ENCODE measurements at places on chromosomes 7 and 10.

DNA sequence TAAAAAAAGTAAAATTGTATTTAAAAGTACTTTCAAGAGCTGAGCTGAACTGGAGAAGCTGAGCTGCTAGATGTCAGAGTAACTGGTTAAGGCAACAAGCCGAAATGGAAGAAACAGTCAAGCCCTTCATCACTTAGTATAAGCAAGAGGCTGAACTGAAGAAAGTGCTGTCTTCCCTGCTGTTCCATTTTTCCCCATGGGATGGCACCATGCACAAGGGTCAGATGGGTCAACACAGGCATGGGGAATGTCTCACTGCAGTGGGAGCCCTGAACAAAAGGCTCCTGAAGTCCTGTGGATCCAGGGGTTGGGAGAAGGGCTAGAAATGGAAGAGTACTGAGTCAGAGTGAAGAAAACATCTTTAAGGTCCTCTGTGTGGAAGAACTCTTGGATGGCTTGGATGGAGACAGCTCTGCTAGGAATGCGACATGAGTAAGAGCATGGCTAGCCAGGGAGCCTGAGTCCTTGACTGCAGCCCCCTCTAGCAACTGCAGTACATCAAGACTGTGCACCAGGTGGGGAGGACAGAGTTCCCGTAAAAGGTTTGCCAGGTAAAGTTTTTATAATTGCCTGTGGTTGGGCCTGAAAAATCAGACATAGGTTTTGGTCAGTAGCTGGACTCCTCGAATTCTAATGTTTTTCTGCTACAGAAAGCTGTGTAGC, 348.3 kb downstream of the GPR158 start:
- no peak for DNase-seq

GRCh38 chr7:24192691-24193090, 91.3 kb upstream of the NPY start:
- DNase-seq, result no peak

GRCh38 chr7:16758036-16758435, 4.5 kb downstream of the TSPAN13 start:
- DNase-seq, result no peak

DNA sequence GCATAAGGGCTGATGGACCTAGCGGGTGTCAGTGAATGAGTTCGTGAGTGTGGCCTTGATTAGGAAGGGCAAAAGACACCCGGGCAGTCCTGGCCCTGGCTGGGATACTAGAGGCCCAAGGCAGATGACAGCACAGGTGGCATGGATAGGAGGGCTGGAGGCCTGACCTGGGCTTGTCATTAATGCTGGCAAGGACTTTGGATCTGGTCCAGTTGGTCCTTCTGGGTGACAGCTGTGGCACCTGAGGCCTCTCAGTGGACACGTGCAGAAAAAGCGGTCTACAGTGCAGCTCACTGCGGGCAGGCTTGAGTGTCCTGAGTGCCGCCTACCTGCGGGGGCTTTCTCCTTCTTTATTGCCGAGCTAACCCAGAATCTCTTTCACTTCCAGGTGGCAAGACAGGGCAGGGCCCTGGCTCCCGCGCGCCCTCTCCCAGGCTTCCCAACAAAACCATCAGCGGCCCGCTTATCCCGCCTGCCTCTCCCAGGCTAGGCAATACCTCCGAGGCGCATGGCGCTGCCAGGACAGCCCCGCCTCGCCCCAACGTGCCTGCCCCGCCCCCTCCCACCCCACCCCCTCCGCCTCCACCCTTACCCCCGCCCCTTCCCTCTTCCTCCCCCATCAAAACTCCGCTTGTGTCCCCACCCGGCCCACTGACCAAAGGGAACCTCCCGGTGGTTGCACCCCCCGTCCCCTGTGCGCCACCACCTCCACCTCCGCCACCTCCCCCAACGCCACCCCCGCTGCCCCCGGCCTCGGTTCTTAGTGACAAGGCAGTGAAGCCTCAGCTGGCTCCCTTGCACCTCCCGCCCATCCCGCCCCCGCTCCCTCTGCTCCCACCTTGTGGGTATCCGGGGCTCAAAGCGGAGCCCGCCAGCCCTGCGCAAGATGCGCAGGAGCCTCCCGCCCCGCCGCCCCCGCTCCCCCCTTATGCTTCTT, 77.4 kb downstream of the WIPF3 start:
- DNase-seq, result peak; percentile 29

DNA sequence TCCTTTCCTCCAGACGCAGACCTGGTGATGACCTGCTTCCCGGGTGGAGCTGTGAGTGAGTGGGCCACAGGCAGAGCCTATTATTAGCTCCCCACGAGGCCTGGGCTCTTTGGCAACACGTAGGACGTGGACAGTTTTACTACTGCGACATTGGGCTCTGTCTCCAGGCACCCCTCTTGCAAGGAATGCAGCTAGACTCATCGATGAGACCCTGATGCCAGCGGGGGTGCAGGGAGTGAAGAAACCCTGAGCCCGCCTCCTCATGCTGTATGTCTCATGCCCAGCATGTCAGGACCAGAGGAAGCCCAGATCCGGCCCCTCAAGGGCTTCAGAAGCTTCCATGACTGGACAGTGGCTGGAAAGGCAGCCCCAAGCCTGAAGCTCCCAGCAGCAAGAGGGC, 161.9 kb downstream of the TCERG1L start:
- no peak for DNase-seq

DNA sequence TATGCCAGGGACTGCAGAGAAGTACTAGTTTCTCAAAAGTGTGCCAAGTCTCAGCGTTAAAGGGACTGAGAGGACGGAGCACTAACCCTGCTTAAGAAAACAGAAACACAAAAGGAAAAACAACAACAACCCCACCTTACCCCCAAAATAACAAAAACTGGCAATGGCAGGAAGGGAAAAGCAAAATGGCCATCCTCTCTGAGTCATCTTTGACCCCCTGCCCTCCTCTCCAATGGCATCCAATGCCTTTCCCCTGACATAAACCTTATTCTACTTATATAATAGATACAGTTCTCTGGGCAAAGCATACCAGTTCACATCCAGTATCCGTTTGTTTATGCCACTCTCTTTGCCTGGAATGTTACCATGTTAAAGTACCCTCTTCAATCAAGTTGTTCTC, 1.6 kb downstream of the POLR1F start:
- DNase-seq, result no peak

- DNase-seq, result no peak
These were observed 260.8 kb upstream of the HABP2 start for GRCh38 chr10:113292086-113292485.

- DNase-seq, result no peak
These were observed 28.3 kb downstream of the PPP1R3A start for GRCh38 chr7:113890331-113891030.

GRCh38 chr7:23531050-23531793, 559 bp downstream of the TRA2A start:
- peak; percentile 65 for DNase-seq

GRCh38 chr10:32166365-32166764, 110.1 kb upstream of the KIF5B start:
- DNase-seq, result no peak

GRCh38 chr10:6929148-6929830, 349.2 kb upstream of the PRKCQ start:
- no peak for DNase-seq

DNA sequence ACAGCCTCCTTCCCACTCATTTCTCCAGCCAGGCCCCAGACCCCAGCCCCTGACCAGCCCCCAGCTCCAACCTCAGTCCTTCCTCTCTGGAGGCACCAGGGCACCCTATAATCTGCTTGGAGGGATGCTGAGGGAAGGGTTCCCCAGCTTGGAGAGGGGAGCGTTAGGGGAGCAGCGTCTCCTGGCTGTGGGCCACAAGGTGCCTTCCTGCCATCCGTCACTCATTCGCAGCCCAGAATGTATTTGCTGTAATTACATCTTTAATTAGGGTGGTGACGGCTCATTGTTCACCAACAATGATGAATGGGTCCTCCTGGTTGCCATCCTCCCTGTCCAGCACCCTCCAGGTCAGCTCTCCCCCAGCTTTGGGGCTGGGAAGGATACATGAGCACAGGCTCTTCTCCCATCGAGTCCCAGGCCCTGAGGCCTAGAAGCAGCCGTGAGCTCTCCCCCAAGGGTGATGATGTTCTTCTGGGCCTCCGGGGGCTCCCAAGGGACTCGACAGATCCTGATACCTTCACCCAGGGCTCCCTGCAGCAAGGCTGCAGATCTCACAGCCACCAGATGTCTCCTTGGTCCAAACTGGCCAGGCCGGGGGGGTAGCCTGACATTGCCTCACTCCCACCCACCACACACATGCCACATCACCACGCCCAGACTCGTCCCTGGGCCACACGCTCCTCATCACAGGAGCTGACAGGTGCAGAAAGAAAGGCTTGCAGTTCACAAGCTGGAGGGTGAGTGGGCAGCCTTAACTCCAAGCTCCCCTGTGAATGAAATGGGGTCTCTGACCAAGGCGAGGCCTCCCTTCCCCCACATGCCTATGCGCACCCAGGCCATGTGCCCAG, 26.8 kb downstream of the POLL start:
- DNase-seq, result no peak

GRCh38 chr7:139698844-139699243, 79.0 kb downstream of the HIPK2 start:
- DNase-seq, result no peak

All from colonic mucosa (tissue), 4 donors.